Activated naive CD8-positive, alpha-beta T cell treated with anti-CD3 and anti-CD28 coated beads, Interleukin-2, amount 50 U/mL, for 16 hours (primary cell): ENCODE measurements at places on chromosomes 3 and 15.
A peak's percentile ranks its signal among the peaks of the same experiment; 100 is the strongest.

- DNase-seq: no peak
Observed at GRCh38 chr3:113574213-113574612, 41.9 kb downstream of the SIDT1 start.

- DNase-seq: peak; percentile 4
Observed at GRCh38 chr3:112043621-112044201, 9.2 kb downstream of the TMPRSS7 start.

GRCh38 chr15:95948411-95948810, 382.1 kb upstream of the NR2F2 start:
- no peak for DNase-seq

- DNase-seq: no peak
Observed at GRCh38 chr3:17367171-17367570, 375.3 kb downstream of the TBC1D5 start.

DNA sequence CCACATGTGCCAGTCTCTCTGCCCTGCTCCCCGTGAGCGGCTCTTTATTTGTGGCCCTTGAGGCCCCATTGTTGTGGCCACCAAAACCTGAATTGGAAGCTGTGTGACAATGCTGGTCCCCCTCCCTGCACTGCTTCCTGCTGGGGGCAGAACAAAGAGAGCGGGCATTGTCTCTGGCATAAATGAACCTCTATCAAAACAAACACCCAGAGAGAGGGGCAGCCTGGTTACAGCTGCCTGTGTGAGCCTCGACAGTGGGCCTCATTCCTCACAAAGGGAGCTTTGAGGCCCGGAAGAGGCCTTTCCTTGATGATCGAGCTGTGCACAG, 152.9 kb downstream of the IGF1R start:
- DNase-seq: no peak

GRCh38 chr15:70479056-70479455, 284.3 kb downstream of the UACA start:
- no peak for DNase-seq

DNA sequence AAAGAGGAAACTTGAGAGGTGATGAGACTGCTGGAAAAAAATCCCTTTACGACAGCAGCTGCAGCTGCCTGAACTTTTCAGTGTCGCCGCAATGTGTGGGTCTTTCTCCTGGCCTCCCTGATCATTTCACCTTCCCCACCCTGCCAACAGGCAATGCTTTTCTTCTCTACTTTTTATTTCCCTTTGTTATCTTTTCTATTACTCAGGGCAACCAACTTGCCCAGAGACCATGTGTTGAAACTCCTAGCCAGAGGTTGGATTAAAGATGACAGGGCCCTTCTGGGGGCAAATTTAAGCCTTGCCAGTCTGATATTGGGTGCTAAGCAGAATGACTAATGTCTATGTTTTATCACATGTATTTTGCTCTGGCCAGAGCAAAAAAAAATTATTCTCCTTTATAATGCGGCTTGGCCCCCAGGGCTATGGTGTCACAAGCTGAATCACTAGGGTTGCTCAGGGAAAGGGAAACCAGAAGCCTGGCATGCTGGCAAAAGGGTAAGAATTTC, 51.5 kb upstream of the CFAP20DC start:
- DNase-seq: no peak

GRCh38 chr3:3160826-3161225, 18.7 kb downstream of the CRBN start:
- DNase-seq: no peak

GRCh38 chr3:137764563-137765309, 621 bp downstream of the SOX14 start:
- no peak for DNase-seq

GRCh38 chr3:113648524-113648923, 47.9 kb downstream of the USF3 start:
- DNase-seq: no peak
